ENCODE measurements at places on chromosomes 3 and 15.

DNA sequence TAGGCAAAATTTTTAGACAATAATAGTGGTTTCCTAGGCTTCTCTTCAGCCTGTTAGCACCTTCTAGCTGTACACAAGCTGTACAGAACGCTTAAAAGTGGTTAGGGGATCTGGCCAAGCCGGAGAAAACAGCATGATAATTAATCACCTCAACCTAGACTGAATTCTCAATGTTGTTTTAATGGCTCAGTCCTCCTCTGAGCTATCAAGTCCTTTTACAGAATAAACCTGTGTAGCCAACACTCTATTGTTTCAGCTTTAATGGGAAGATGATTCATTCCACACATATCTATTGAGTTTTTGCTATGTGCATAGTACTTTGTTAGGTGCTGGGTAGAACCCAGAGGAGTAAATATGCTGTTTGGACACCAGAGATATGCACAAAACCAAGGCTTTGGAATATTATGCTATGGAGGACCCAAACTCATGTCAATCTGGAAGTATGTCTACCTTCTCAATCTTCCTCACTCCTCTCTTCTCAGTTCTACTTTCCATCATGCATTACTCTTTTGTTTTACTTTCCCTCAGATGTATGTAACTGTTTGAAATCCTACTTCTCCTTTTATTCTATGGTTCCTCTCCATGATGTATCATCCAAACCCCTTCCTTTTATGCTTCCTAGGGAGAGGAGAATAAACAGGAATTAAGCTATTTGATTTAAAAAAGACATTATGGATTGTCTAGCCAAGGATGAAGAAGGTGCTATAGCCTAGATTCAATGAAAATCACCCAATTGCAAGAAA, 27.6 kb upstream of the UBE2E2 start:
- DNase-seq, result no peak

DNA sequence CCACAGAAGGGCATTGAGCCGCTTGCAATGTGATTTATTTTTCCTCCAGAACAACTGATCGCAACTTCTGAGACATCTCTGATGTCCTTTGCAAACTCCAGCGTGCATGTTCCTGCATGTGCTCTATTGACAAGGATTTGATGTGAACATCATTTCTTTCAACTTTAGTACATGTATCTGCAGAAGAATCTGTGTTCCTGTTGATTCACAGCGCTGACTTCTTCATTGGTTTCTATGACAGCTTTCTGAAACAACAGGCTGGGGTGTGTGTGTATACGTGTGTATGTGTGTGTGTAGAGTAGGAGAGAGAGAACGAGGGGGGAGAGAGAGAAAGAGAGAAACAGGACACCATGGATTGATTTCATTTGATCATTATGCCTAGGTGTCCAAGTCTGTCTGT, 56.7 kb upstream of the CMTM8 start:
- DNase-seq, result no peak

- DNase-seq, result no peak
Observed at GRCh38 chr15:56741541-56741940, 8.2 kb upstream of the ZNF280D start.

- no peak for DNase-seq
Observed at GRCh38 chr3:182568261-182568660, 225.0 kb upstream of the ATP11B start.

GRCh38 chr3:64815195-64815631, 127.4 kb upstream of the ADAMTS9 start:
- no peak for DNase-seq

GRCh38 chr3:30333143-30333542, 273.3 kb upstream of the TGFBR2 start:
- DNase-seq, result no peak

DNA sequence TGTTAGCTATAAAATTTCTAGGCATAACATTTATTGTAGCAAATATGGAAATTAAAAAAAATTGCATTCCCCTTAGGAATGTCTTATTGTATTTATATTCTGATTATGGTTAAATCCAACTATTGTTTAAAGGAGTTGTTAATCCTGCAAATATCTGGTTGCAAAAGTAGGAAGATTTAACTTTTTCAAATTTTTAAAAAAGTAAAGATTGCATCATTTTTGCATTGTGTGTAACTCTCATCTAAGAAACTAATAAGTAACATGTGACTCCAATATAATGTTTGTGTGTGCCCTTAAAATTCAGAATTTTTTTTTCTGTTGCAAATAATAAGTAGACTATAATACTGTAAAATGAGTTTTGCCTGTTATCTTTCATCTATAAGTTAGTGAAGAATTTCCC, 204.1 kb upstream of the DPH6 start:
- no peak for DNase-seq

DNA sequence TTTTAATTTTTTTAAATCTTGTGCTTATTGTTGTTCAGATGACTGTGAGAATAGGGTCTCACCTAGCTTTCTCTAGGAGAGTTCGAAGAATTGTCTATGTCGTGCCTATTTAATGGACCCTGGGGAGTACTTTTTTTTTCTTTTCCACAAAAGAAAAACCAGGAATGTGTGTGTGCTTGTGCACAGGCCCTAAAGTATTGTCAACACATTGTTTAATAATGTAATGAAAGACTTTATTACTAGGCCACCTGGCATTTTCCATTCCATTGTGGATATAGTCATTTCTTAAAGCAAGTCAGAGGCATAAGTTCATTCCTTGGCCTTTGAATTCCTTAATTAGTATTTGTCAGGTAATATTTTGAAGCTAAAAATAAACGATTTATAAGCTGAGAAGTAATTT, 135.9 kb downstream of the KLHL25 start:
- DNase-seq, result no peak

- no peak for DNase-seq
Observed at GRCh38 chr15:68400066-68400456, 31.9 kb downstream of the ITGA11 start.

DNA sequence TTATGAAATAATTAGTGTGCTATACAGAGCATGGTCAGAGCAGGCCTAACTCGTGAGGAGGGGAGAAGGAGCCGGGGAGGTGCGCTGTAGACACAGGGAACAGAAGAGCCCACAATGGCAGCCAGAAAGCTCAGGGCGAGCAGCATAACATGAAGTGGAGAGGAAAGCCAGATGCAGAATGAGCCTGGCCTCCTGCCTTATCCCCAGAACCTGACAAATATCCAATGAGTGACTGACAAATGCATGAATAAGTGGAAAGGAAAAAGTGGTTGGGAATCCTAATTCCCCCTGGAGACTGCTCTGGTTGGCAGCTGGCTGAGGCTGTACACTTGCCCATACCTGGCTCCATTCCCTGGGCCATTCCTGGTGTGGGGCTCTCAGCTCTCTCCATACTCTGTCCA, 9.2 kb upstream of the MST1R start:
- no peak for DNase-seq

DNA sequence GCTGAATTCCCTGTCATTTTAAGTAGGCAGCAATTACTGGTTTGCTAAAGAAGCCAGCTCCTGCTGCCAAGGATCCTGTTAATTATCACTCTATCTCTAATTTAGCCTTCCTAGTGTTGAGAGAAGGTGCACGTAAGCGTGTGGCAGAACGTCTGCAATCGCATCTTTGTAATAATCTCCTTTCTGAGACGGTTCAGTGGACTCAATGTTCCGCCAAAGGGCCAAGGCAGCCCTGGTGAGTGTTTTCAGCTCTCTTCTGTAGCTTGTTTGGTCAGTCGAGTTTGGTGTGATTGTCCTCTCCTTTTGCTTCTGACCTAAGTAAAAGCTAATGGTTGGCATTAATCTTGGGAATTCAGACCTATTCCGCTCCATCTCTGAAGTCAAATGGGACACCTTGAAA, 24.2 kb downstream of the MITF start:
- DNase-seq, result no peak

DNA sequence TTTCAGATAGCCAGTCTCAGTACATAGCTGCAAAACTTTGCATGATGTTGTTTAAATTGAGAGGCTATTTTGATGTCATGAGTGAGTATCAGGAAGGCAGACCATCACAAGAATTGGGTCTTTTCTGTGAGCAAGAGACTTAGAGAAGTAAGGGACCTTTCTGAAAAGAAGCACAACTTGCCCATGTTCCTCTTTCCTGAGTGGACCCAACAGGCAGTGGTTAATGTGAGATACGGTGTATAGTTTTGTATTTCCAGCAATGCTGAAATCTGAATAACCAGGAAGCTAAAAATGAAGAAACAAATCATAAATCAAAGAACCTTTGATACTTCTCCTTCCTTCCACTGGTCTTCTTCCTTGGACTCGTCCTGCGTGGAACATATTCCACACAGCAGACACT, 25.1 kb downstream of the MCTP2 start:
- no peak for DNase-seq

DNA sequence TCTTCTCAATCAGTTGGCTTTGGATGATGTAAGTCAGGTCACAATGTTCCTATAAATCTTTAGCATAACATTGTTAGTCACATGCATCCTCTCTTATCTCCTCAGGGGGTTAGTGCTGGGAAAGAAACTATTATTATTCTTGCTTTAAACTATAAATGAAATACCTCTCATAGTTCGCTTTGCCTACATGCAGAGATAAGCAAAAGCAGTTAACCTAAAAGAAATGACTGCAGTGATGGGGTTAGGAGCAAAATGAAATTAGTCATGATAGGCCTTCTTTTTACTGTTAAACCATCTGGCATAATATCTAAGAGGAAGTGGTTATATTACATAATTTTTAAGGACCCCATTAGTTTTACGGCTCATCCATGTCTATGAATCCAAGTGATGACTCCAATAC, 91.7 kb upstream of the IGSF10 start:
- DNase-seq, result no peak

DNA sequence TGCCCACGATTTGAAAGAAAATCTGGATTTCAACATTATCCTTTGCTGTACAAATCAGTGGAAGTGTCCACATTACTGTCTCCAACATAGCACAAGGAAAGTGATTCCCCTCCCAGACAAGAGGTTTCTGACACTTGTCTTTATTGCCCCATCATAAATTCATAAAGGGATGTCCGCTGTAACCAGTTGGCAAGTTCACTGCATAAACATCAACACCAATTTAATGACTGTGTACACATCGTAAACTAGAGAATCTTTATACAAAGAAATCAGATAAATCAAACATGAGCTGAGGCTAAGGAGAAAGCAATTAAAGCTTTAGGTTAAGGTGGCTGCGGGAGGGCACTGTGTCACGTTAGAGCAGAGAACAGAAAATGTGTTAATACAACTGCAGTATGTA, 129.8 kb downstream of the MEIS2 start:
- no peak for DNase-seq

GRCh38 chr3:85737846-85738245, 779.1 kb downstream of the CADM2 start:
- no peak for DNase-seq

DNA sequence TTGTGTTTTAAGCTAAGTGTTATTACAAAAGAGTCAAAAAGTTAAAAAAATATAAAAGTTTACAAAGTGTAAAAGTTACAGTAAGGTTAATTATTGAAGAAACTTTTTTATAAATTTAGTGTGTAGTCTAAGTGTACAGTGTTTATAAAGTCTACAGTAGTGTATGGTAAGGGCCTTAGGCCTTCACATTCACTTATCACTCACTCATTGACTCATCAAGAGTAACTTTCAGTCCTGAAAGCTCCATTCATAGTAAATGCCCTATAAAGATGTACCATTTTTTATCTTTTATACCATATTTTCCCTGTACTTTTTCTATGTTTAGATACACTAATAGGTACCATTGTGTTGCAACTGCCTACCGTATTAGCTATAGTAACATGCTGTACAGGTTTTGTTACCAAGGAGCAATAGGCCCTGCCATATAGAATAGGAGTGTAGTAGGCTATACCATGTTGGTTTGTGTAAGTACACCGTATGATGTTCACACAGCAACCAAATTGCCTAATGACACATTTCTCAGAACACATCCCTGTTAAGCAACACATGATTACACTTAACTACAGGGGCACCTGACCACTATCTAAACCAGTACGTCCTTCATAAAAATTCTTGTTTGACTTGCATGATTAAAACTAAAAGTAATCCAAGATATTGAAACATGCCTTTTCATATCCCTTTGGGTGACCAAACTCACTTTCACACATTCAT, 17.2 kb downstream of the RAD18 start:
- no peak for DNase-seq

DNA sequence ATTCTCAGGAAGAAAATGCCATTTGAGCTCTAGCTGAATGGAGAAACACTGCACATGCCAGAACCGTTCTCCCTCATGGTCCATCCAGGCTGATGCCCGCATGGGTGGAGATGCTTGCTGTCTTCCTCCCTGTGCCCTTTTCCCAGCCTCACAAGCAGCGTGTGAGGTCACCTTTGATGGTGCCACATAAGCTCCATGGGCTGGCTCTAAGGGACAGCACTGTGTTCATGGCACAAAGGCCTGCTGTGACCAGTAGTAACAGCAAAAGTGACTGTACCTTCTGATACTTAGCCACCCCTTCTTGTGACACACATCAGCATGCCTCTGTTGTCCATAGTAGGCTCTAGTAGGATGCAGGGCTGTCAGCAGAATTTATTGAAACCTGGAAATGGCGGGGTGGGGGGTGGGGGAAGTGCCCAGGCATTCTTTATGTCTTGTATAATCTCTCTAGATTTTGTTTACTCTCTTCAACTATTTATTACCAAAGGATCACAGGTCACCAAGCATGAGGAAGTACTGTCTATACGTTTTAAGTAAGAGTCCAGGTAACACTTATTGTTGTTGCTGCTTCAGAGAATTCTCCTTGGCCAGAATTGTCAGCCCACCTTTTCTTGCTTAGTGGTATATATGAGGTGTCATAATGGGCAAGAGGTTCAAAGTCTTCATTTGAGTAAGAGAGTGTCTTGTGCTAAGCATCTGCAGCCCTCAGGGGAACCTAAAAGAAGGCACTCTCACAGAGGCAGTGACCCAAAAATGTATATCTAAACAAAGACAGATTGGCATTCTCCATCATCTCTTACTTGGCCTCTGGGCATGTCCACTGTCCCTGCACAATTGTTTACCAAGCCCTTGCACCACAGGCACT, 56.5 kb downstream of the RAB7A start:
- no peak for DNase-seq

GRCh38 chr3:58617338-58617761, 40.2 kb upstream of the FAM107A start:
- no peak for DNase-seq

DNA sequence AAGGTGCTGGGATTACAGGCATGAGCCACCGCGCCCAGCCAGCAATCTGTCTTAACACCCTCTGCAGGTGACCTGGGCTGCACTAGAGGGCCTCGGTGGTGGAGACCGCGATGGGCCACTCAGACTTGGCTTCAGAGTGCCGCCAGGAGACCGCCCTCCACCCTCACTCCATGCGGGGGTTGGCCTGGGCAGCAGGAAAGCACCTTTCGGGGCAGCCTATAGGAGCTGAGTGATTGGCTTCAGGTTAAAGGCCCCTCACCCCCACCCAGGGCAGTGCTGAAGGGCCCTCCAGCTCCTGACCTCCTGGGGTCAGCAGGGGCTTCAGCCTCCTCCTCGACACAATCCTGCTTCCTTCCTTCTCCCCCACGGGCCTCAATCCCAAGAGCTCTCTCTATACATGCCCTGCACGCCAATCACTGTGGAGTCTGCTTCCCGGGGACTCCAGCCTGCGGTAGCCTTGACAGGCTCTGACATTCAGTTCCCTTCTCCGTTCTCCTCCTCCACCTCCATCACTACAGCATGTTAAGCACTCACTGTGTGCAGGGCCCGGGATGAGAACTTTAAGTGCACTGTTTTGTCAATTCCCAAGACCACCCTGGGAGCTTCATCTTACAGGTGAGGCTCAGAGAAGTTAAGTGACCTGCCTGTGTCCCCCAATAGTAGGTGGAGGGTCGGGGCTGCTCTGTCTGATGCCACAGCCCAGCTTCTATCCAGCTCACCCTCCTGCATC, 225.3 kb downstream of the XXYLT1 start:
- no peak for DNase-seq

- DNase-seq, result no peak
Observed at GRCh38 chr15:98562331-98562937, 85.9 kb upstream of the IGF1R start.
